ENCODE measurements at places on chromosomes 16 and 17. TPM values are rescaled to one million over a fixed set of nuclear protein-coding genes. Genes with fewer than 3 reads are reported as not detected.
A peak's percentile ranks its signal among the peaks of the same experiment; 100 is the strongest.

GRCh38 chr17:4304417-4305027, 40.7 kb upstream of the ANKFY1 start:
- DNase-seq: no peak

DNA sequence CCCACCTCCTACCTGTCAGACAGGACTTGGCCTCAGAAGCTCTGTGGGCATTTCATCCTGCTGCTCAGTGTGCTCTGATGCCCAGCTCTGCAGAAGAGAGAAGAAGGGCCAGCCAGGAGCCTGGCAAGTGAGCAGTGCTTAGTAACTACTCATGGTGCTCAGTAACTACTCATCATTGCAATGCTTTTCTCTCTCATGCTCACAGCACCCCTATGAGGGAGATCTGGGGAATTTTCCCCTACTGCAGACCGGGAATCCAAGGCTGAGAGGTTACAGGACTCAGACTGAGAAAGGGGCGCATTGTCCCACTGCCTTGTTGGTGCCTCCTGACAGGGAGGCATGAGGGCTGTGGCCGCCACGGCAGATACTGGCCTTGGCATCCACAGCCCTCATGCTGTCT, 261.1 kb downstream of the C16orf95 start:
- DNase-seq: no peak

DNA sequence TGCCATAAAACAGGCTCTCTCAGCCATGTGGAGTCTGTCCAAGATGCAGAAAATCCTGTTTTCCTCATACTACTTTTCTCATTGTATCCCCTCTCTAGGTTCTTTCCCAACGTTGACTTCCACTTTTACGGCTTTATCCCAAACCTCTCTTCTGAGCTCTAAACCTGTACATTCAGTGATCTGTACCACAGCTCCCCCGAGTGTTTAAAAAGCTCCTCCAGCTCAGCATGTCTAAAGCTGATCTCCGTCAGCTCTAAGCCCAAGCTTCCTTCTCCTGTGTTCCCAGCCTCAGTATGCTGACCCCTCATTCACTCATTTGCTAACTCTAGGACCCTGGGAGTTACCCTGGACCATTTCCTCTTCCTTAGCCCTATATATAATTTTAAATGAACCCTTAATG, 144.6 kb downstream of the DNAH9 start:
- DNase-seq: no peak

HS3ST3A1 gene
- total RNA-seq: 10.7 TPM

DNA sequence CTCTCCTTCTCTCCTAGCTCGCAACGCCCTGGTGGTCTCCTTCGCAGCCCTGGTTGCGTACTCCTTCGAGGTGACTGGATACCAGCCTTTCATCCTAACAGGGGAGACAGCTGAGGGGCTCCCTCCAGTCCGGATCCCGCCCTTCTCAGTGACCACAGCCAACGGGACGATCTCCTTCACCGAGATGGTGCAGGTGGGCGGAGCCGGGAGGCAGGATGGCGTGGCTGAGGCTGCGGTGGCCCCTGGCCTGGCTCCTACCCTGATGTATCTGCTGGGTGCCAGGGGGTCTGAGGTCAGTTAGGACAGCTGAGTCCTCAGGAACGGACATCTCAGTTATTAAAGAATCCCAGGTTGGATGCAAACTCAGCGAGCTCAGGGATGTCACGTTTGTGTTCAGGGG, 16.7 kb downstream of the SLC26A11 start:
- no peak for DNase-seq

OTOP2 gene
- total RNA-seq: not detected

TEX14 gene
- 0.46 TPM for total RNA-seq

RNF157 gene
- total RNA-seq: 3.0 TPM

DNA sequence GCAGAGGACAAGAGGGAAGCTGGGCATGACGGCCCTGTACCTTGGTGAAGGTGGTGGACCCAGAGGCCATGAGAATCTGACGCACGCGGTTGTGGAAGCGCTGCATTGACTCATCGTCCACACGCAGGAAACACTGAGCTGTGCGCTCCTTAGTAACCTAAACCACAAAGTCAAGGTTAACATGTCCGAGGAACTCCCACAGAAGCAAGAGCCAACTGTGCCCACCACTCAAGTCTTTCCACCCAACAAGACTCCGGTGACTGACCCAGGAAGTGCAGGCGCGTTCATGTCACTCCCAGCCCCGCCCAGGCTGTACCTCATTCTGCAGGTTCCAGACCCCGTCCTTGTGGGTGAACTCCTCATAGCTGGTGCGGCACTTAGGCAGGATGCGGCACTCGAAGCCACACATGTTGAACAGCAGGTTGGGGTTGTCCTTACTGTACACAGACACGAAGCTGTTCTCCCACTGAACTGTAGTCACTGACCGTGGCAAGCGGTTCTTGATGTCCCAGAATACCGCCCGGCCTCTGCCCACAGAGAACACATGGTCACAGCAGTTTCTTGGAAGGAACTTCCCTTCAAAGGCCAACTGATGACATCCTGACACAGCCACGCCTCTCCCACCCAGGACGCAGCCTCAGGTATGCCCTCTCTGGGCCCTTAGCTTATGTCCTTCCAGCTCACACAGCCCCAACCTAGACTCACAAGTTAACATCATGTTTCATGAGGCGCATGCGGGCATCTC, 11.5 kb downstream of the PRPF8 start:
- DNase-seq: no peak

DNA sequence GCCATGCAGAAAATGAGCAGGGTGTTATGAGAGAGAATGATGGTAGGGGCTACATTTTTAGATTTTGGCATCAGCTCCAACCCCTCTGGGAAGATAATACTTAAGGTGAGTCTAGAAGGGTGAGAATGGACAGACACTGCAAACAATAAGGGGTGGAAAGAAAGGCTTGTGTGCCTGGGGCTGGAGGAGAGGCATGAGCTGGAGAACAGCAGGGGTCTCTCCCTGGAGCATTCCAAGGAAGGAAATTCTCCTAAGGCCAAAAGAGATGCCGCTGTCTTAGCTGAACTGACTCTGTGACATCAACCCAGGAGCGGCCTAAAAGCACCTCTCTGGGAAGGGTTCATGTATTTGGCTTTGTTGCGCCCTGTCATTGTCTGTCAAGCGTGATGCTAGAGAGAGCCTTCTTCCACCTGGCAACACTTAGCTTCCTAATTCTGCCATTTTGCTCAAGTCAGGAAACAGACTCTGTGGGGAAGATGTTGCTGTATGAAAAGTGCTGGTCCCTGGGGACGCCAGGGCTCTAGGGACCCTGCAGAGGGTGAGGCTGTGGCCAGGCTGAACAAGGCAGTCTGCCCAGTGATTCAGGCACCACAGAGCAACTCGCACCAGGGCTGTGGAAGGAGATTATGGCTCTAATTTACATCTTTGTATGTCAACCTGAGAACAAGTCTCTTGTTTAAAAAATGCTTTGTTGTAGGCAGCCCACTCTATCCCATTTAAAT, 225.7 kb downstream of the CBLN1 start:
- no peak for DNase-seq

- no peak for DNase-seq
Observed at GRCh38 chr17:35162755-35163154, 15.1 kb downstream of the UNC45B start.

DNA sequence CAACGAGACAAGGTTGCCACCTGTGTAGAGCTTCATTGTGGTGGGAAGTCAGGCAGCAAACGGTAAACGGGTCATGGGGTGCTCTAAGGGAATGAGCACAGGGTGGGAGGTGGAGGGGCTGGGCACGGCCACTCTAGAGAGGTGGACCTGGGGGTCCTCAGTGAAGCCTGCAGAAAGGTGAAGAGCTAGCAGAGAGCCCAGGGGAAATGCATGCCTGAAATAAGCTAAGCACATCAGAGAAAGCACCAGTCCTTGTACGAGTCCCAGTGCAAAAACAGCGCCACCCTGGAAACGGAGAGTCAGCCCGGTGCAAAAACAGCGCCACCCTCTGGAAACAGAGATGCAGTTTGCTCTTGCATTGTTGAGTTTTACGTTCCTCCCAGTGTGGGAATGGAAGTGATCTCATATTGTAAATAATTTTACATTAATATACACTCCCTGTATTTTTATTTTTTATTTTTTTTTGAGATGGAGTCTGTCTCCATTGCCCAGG, 65.0 kb downstream of the TBC1D16 start:
- DNase-seq: no peak

DNA sequence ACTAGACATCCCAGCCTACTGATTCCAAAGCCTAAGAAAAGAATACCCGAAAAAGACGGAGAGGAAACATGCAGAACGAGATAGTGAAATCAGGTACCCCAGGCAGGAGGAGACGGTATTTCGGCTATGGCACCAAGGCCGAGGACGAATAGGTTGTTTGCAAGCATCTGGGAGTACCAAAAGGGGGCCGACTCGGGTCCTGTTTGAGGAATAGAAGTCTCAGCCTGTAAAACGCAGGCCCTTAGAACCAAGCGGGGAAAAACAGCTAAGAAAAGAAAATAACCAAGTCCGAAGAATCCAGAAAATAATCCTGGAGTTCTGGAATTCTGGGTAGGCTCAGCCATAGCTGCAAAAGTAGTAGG, 537 bp downstream of the SLC35B1 start:
- DNase-seq: no peak

- DNase-seq: no peak
Observed at GRCh38 chr17:34156401-34156740, 98.7 kb upstream of the CCL2 start.

DNA sequence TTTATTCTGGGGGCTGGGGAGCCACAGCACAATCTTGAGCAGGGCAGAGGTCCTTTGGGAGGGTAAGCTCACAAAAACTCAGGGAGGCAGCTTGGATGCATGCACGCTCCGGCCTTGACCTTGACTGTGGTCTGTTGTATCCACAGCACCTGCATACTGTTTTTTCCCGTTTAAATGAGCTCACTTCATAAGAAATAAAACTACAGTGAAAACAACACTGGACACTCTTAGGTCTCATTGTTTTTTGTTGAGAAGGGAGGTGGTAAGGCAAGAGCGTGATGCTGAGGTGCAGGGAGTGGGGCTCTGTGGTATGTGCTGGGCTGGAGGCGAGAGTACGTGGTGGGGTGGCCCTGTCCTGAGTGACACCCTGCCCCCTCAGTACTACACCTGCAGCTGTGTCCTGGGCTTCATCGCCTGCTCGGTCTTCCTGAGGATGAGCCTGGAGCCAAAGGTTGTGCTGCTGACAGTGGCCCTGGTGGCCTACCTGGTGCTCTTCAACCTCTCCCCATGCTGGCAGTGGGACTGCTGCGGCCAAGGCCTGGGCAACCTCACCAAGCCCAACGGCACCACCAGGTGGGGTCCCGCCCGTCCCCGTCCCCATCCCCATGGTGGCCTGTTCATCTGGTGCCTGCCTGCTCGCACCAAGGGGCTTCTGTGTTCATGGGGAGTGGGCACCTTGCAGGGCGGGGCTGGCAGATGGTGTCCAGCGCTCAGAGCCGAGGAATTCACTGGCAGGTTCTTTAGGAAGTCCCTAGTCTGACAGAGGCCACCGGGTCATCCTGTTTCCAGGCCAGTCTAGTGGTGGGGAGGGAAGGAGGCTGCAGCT, 44.2 kb downstream of the ADCY7 start:
- peak; percentile 73 for DNase-seq

CA5A gene
- total RNA-seq: not detected

GRCh38 chr16:76524356-76524755, 247.2 kb downstream of the CNTNAP4 start:
- no peak for DNase-seq

- peak; percentile 41 for DNase-seq
Observed at GRCh38 chr17:18039535-18040260, 490 bp downstream of the GID4 start.

SEPTIN12 gene
- total RNA-seq: not detected

DNA sequence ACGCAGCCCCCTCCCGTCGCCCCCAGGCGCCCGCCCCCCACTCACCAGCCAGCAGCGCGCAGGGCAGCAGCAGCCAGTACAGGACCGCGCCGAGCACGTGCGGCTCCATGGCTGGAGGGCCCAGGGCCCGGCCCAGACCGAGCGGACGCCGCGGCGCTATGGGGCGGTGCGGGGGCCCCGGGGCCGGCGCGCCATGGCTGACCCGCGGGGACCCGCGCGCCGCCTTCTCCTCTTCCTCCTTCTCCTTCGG, 239 bp downstream of the PIEZO1 start:
- DNase-seq: no peak

DNA sequence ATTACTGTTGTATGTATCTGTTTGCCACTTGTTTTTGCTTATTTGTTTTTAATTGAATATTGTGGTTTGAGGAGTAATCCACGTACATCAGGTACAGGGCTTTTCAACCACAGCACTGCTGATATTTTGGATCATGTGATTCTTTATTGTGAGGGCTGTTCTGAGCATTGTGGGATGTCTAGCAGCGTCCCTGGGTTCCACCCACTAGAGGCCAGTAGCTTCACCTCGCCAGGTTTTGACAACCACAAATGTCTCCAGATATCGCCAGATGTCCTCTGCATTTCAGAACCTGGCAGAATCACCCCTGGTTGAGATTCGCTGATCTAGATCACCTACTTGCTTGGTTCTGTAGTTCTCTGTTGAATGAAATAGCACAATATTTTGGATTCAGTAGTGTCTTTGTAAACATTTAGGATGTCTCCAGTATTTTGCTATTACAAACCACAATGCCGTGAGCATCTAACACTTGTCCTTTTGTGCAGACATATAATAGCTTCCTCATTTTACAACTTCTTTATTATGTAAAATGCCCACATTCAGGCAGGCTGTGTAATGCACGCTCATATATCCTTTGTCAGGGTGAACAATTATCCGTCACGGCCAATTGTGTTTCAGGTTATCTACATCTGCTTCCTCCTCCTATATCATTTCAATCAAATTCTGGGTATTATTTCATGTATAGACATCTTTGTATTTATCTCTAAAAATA, 380.3 kb downstream of the SNX29 start:
- DNase-seq: no peak

DNA sequence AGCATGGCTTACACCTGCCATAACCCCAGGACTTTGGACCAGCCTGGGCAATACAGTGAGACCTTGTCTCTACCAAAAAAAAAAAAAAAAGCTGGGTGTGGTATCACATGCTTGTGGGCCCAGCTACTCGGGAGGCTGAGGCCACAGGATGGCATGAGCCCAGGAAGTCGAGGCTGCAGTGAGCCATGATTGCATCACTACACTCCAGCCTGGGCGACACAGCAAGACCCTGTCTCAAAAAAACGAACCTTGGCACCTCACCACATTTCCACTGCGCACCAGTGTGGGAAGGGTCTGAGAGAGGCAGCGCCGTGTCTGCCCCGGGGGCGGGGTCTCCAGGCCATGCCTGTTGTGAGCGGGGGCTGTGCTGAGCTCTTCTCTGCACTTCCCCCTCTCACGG, 6.3 kb downstream of the ACSF3 start:
- DNase-seq: no peak

- no peak for DNase-seq
Observed at GRCh38 chr17:76816590-76817135, 51.5 kb upstream of the MGAT5B start.

- no peak for DNase-seq
Observed at GRCh38 chr17:32498391-32498790, 11.6 kb downstream of the CDK5R1 start.

CHST5 gene
- total RNA-seq: 0.45 TPM

LITAFD gene
- not detected for total RNA-seq

ZSCAN10 gene
- not detected for total RNA-seq

TNFAIP1 gene
- 36.3 TPM for total RNA-seq

SULT1A2 gene
- total RNA-seq: 1.1 TPM

GRCh38 chr16:85486256-85486915, 126.7 kb upstream of the GSE1 start:
- DNase-seq: no peak

GRCh38 chr16:19856120-19856519, 28.5 kb downstream of the GPRC5B start:
- DNase-seq: no peak

- no peak for DNase-seq
Observed at GRCh38 chr17:44807817-44808155, 22.3 kb downstream of the GJC1 start.
